ENCODE measurements at places on chromosomes 16 and 17. TPM values are rescaled to one million over a fixed set of nuclear protein-coding genes. Genes with fewer than 3 reads are reported as not detected.

DNA sequence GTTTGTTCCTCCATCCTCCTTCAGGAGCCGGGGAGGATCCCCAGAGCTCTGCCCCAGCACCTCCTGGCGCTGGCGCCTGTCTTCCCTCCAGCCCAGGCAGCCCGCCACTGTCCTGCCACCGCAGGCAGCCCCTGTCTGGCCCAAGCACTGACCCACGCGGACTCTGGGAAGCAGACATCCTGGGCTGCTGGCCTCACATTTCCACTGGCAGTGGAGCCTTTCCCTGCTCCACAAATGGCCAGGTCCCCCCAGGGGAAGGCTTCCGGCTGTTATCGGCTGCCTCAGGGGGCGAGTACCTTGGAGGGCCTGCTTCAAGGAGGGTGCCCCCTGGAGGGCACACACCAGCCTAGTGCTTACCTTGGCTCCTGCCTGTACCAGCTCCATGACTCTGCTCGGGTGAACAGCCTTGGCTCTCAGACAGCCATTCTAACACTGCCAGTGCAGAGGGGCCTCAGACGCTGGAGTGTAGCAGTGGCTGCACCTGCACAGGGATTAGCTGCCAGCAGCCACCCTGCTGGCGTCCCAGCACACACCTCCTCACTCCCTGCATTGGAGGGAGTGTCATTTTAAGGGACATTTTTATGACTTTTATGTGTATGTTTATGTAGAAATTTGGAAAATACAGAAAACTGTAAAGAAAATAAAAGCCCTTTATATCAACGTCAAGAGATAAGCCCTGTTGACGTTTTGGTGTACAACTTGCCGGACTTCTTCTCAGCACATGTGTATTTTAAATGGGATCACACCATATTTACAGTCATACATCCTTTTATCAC is 21.0 kb downstream of the ACE start:
- DNase-seq = no peak

The ABCC11 gene
- polyA plus RNA-seq = 0.20 TPM

DNA sequence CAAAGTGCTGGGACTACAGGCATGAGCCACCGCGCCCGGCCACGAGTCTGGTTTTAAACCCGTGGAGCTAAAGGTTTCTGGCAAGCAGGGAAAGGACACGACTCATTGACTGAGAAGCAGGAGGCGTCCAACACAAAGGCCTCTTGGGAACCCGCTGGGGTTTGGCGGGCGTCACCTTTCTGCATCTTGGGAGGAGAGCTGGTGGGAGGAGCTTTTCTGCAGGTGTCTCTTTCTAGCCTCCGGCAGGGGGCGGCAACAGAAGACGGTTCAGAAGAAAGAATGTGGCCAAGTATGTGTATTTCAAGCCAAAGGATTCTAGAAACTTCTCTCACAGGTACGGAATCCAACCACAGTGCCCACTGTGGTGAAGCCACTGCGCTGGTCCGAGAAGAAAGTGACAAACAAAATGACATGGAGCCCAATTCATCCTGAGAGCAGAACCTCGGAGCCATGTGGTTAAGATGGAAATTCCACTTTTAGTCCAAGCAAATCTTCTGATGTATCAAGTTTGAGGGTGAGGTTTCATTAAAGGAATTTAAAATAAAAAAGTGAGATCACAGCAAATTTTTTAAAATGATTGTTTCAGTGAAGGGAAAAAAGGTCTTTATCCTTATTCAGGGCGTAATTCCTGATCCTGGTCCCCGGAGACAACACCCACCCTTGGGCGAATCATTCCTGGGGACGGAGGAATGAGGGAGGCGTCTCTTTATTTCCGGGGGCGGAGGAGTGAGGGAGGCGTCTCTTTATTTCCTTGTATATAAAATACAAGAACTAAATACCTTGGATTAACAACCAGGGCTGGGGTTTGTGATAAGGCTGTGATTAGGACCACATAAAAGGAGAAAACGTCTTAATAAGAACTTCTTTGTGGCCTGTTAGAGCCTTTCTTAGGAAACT is 97.6 kb downstream of the MRM3 start:
- peak; percentile 80 for DNase-seq

DNA sequence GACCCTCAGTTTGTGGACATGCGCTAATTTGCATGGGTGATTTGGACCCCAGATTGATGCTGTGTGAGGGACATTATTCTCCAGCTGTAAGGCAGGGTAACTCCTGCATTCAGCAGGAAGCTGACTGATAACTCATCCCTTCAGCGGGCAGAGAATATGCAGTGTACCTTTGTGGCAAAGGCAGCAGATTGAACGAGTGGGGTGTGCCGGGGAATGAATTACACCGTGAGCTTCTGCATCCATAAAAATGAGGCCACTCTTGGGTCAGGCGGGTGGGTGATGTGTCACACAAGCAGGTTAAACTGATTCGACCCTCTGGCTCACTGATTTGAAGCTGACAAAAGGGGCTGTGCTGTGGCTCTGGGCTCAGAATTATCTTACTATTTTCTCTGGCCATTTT is 128.9 kb upstream of the PMFBP1 start:
- peak; percentile 10 for DNase-seq

GRCh38 chr17:72205357-72205756 is 84.5 kb downstream of the SOX9 start:
- DNase-seq = no peak

- DNase-seq = peak; percentile 86
Observed at GRCh38 chr17:40443196-40443987, at the start of gene IGFBP4. IGFBP4 (plus strand) TSS chr17:40443450; CDS start chr17:40443736, 286 bp downstream.

GRCh38 chr16:72878301-72879269 is 169.3 kb downstream of the ZFHX3 start:
- no peak for DNase-seq

All from left kidney (tissue), 8 donors.